ENCODE measurements at places on chromosomes 4 and X.
A peak's percentile ranks its signal among the peaks of the same experiment; 100 is the strongest.

DNA sequence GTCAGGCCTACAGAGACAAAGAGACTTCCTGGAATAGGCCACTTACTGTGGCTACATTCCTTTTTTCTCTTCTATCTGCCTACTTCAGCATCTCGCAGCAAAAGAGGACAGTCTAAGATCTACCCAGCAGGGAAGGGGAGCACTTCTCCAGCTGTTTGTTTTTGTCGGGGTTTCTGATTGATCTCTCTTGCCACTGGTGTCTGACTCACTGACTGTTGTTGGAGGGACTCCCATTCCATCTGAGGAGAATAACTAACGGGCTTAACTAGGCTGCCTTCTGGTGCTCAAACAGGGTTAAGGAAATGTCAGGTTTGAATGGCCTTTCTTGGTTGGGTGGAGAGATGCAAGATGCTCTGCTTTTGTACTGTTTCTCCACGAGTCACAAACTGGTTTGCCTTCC is 100.2 kb upstream of the TMEM164 start:
- DNase-seq: no peak

DNA sequence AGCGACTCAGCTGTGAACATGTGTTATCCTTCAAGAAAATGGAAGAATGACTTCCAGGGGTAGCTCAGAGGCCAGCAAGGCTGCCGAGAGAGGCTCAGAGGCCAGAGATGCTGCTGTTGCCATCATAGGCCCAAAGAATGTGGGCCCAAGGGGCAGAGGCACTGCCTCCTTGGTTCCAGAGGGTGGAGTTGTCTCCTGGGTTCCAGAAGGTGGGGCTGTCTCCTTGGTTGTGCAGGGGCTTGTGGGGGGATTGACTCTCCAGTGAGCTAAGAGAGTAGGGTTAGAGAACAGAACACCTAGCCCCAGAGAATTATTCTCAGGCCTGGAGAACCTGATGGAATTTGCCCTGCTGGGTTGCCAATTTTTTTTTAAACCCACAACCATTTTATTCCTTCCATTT is 62.6 kb downstream of the DGKK start:
- no peak for DNase-seq

GRCh38 chrX:43165343-43165920 is 387.5 kb upstream of the PPP1R2C start:
- no peak for DNase-seq

- peak; percentile 43 for DNase-seq
Observed at GRCh38 chr4:74623041-74623440, 171.3 kb downstream of the BTC start.

DNA sequence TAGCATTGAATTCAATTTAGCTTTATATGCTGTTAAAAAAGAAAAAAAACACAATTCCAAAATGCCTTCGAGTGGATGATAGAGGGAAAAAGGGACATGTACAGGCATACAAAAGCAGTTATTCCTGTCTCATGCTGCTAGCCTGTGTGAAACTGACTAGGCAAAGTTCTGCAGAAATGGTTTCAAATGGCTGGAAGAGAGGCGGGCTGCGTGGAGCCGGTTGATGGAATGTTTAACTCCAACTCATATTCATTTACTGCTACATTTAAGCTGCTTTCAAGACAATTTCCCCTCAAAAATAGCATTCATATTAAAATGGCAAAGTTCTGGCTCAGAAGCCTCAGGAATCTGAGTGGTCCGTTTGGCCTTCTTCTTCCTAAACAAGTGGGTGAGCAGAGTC is 143.8 kb upstream of the PPARGC1A start:
- no peak for DNase-seq

- no peak for DNase-seq
Observed at GRCh38 chrX:149372866-149373265, 132.2 kb downstream of the IDS start.

- DNase-seq: no peak
Observed at GRCh38 chr4:60724623-60725022, 475.5 kb upstream of the ADGRL3 start.

GRCh38 chrX:134658002-134658759 is at the start of gene PLAC1:
TSS of gene PLAC1 (minus strand) at chrX:134658471. CDS start at chrX:134566682, 91,789 bp downstream.
- no peak for DNase-seq

DNA sequence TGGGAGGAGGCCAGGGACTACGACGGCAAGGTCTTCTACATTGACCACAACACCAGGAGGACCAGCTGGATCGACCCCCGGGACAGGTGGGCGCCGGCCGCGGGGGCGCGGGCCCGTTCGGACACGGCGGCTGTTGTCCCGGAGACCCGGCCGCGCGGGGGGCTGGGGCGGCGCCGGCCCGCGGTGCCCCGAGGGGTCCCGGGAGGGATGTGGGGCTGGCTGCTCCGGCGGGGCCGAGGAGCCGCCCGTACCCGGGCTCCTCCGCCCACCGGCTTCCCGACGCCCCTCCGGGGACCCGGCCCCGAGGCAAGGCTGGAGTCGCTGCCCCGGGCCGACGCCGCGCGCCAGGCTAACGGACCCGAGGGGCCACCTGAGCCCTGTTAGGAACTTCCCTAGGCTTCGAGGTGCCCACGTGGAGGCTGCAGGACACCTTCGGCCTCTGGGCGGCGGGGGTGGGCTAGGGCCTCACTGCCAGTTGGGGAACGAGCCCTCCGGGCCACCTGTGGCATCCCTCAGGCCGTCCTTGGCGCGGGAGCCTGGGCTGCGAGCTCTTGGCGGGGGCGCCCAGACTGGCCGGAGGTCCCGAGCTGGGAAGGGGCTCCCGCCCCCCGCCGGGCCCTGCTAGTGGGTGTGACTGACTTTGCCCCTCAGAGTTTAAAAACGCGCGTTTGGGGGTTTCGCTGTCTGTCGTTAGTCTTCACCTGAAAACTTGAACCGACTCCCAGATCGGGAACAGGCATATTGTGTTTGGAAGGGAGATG is 660 bp downstream of the WWC2 start:
- no peak for DNase-seq

GRCh38 chr4:73723928-73724327 is 16.4 kb upstream of the CXCL8 start:
- DNase-seq: no peak

DNA sequence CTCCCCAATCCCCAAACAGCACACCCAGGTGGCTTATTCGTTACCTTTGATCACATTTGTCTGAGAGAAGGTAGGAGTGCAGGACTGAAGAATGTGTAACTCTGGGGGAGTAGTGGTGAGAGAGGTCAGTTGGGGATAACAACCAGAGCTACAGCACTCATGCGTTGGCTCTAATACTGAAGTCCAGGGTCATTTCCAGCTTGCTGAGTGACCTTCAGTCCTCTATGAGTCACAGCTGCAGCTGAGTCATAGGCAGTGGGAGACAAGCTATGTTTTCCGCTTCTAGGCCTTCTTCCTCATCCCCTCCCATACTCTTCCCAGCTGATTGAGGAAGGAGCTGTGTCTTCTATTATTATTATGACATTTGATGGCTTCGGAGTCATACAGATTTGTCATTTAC is 31.6 kb upstream of the CT47C1 start:
- no peak for DNase-seq

GRCh38 chrX:49106930-49107329 is 16.6 kb downstream of the GPKOW start:
- DNase-seq: peak; percentile 5

GRCh38 chrX:32874839-32875238 is 336.5 kb downstream of the DMD start:
- no peak for DNase-seq

DNA sequence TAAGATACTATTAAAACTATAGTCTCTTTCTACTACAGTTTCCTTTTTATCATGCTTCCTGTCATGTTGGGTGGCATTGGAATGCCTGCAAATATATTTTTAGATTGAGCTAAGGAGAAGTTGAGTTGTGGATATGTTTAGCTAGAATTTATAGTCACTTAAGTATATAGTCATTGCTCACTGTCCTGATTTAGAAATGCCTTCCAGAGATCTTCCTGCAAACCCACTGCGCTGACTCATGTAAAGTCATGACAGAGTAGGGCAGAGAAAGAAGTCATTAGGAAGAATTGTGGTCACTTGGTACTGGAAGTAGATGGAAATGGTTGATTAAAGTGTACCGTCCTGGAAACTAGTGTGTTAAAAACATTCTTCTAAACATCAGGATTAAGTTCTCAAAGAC is 490.3 kb upstream of the PABPC4L start:
- no peak for DNase-seq

- DNase-seq: no peak
Observed at GRCh38 chrX:10016519-10017132, 49.5 kb downstream of the CLDN34 start.

DNA sequence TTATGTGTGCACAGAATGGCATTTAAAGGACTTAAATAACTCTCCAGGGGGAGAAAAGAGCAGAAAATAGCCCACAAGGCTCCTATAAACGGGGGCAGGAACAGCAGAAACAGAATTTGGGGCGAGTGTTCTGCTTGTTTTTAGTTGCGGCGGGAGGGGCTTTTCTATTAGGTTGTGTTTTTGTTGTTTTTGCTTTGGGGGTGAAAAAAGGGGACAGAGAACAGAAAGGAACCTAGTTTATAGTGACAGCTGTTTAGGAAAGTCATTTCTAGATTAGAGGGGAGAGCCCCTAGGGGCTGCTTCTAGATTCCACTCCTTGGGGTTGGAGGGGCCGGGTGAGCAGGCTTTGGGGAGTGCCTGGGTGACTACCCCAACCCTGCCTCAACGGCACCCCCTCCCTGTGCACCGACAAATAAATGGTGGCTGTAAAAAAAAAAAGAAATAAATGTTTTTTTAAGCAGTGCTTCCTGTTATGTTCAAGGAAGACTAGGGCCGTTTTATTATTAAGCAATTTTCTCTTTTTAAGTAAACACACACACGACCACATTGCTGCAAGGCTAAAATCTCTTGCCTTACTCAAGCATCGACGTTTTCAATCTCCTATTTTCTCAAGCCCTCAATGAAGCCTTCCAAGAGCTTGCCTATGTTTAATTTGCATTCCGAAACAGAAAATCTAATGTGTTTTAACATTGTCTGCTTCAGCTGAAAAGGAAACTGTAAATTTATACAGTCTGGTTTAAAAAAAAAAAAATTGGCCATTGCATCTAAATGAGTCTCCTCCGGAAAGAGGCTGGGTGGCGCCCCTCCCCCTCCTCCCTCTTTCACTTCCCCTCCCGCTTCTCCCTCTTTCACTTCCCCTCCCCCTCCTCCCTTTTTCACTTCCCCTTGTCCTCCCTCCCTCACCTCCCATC is 123.3 kb upstream of the TBL1X start:
- DNase-seq: peak; percentile 4

DNA sequence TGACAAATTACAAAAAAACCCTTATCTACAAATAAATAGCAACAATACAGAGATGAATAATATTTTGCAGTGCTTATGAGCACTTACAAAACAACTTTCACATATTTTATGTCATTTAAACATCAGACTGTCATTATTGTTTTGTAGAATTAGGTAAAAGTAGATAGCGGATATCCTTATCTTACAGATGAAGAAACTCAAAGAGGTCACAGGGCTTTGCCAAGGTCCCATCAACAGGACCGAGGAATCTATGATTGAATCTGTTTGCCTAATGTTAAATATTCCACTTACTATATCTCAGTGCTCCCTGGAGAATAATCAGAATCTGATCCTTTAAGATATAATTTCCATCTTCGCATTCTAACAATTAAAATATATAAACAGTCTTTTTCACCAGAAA is 119.0 kb downstream of the GASK1B start:
- DNase-seq: no peak

- DNase-seq: peak; percentile 0
Observed at GRCh38 chrX:139126493-139126892, 404.0 kb upstream of the F9 start.

GRCh38 chr4:188452097-188452496 is 312.9 kb downstream of the TRIML1 start:
- DNase-seq: no peak

DNA sequence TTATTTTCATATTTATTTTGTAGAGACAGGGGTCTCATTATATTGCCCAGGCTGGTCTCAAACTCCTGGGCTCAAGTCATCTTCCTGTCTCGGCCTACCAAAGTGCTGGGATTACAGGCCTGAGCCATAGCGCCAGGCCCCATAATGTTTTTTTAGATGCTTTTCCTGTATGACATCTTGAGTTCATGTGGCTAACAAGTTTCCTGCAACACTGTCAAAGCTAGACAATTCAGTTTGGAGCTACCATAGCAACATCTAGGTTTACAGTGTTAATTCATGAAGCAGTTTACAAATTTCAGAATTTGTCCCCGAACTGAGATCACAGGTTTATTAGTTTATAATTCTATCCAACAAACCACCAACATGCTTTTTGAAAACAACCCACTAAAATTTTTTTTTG is 6.4 kb upstream of the IL13RA2 start:
- no peak for DNase-seq

GRCh38 chr4:7325541-7325940 is 109.2 kb downstream of the PSAPL1 start:
- no peak for DNase-seq

DNA sequence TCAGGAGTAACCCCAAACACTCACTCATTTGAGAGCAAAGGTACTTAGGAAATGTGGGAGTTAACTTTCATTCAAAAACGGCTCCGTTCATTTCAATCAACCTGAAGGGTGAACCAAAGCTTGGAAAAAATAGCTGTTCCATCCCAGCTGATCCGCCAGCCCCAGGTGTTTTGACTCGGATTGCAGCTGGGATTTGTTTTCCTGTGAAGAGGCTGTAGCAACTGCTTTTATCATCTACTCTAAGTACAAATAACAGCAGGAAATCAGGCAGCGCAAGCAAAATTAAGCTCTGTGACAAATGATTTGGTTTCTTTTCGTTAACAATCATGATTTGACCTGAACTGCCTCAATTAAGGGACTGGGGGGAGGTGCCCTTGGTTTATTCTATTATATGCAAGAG is 154.7 kb downstream of the BEND2 start:
- DNase-seq: no peak

DNA sequence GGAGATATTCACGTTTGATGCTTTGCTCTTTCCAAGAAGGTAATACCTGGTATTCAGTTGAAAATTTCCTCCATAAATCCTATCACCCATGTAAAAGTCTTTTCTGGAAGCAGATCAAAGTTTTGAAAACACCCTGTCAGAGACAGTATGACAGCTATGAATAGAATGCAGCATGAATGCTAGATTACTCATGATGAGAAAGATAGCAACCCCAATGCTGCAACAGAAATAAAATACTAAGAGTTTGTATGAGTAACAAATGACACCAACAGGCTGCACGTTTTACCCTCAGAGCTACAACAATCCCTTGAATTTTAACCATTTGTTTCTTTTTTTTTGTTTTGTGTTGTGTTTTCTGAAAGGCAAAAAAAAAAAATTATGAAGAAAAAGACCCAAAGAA is 108.6 kb downstream of the ARHGAP6 start:
- no peak for DNase-seq

GRCh38 chr4:185307136-185307950 is 88.4 kb downstream of the LRP2BP start:
- DNase-seq: no peak

DNA sequence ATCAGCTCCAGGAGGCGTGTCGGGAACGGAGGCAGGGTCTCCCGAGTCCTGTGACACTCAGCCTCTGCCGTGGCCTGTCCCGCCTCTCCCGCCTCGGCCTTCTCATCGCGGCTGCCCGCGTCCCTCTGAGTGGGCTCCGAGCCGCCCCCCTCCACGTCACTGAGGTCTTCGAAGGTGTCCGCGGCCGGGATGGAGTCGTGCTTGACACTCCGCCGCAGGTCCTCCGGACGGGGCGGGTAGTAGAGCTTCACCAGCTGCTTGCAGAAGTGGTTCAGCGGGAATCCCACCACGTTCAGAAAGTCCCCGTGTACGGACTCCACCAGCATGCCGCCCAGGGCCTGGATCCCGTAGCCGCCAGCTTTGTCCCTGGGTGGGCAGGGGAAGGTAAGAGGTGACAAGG is 25.0 kb downstream of the ASMTL start:
- DNase-seq: no peak

- no peak for DNase-seq
Observed at GRCh38 chr4:94431388-94431787, 20.4 kb upstream of the PDLIM5 start.

GRCh38 chr4:90888571-90888970 is 761.4 kb downstream of the CCSER1 start:
- DNase-seq: no peak
